AG09319 (cell line): ENCODE measurements at places on chromosomes 1 and 21.

DNA sequence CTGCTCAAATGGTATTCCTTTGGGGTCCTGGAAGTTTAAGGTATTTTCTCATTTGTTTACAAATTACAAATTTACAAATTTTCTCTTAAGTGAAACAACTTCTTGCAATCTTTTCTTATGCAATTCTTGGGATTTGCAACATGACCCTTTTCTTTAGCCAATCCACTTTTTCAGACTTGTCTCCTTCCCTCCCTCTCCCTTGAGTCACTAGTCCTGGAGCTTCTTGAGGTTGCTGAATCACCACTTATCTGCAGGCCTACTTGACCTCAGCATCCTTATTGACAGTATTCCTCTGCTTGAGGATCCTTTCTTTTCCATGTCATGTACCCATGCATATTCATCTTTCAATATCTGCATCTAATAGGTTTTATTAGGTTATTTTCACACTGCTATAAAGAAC lies 302.8 kb upstream of the ADAMTS5 start:
- peak; percentile 68 for DNase-seq

DNA sequence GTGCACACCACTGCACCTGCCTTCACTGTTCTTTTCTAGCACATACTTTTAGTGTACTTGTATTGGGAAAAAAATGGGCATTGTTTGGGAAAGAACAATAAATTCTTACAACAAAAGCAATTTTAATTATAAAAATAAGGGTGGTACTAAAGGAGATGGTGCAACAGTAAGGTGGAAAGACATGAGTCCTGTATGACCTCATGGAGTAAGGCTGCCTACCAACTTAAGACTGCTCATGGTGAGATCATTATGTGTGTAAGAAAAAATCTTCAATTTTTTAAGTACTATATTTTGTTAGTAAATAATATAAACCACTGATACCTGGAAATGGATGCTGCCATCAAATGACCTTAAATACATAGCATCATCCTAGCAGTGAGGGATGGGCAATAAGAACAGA lies 29.6 kb upstream of the PHGDH start:
- DNase-seq, result no peak

- peak; percentile 3 for DNase-seq
These were observed 6.9 kb upstream of the DNAH14 start for GRCh38 chr1:224922404-224923164.

- DNase-seq, result no peak
These were observed 142.8 kb upstream of the COA6 start for GRCh38 chr1:234230414-234230862.

- DNase-seq, result no peak
These were observed 218.6 kb upstream of the PLXNA2 start for GRCh38 chr1:208462761-208463160.

DNA sequence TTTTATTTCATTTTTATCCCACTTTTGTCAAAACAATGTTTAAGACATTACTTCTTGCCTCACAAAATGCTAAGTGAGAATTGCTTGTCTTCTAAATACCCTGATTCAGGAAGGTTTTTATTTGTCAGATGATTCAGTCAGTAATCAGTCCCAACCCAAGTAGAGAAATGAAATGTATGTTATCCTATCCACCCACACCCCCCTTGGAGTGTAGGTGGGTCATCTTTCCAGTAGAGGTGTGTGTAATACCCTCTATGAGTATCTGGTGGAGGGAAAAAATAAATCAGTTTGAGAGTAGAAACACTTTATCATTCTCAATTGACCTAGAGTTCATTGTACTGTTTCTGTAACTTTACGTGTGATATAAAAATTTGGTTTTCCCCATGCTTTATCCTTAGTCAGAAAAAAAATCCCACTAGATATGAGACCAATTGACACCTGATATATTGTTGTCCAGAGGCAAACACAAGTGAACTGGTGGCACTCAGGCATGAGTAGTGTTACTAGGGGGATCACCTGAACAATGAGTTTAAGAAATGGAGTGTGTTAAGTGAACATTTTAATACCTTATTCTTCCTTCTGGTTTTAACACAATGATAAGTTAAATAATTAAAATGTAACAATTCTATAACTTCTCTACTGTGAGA lies 153.8 kb upstream of the C1orf105 start:
- no peak for DNase-seq

DNA sequence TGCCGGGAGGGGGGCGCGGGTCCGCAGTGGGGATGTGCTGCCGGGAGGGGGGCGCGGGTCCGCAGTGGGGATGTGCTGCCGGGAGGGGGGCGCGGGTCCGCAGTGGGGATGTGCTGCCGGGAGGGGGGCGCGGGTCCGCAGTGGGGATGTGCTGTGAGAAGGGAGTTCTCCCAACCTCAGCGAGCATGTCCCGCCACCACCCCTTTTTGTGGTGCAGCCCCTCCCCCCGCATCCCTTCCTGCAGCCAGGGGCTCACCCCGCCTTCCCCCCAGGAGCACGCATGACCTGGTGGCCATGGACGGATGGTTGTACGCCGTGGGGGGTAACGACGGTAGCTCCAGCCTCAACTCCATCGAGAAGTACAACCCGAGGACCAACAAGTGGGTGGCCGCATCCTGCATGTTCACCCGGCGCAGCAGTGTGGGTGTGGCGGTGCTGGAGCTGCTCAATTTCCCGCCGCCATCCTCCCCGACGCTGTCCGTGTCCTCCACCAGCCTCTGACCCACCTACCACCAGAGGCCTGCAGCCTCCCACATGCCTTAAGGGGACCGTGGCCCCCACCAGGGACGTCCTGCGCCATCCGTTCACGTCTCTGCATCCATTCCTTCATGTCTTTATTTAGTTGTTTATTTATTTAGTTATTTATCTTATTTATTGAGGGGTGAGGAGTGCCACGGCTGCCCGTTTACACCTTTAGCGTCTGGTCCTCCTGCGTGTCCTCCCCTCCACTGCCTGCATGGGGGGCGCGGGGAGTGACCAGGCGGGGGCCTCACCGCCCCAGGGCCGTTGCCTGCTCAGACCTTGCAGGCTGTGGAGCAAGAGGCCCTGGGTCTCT lies 1.4 kb upstream of the PLEKHN1 start:
- no peak for DNase-seq

- DNase-seq, result no peak
These were observed 353.6 kb downstream of the BRINP3 start for GRCh38 chr1:190124068-190124467.

- no peak for DNase-seq
These were observed 92.3 kb downstream of the KCNN3 start for GRCh38 chr1:154777781-154778180.
